Type B pancreatic cell (in vitro differentiated cells): ENCODE measurements at places on chromosomes 1 and 21.
A peak's percentile ranks its signal among the peaks of the same experiment; 100 is the strongest.

DNA sequence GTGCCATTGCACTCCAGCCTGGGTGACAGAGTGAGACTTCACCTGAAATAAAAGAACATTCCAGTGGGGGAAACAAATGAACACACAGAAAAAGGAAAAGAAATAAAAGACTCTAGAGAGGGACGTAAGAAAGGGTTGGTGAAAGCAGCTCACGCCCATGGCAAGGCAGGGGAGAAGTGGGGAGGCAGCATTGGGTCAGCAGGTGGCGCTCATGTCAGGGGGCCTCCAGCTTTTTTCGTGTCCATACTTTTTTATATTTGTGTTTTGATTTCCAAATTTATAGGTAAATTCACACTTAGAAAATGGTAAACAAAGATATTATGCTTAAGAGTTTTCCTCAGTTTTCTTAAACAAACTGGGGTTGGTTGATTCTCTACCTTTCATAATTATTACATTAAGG, 45.5 kb downstream of the VPS13D start:
- no peak for DNase-seq
- H3K27me3 ChIP-seq = no peaks in the 10 kb centered on the region
- no peak overlapping the region for H3K4me3 ChIP-seq
- peaks cover 49% of the 10 kb centered on the region for H3K36me3 ChIP-seq
- H3K27ac ChIP-seq = no peak overlapping the region
- H3K4me1 ChIP-seq = no peaks in the 10 kb centered on the region

DNA sequence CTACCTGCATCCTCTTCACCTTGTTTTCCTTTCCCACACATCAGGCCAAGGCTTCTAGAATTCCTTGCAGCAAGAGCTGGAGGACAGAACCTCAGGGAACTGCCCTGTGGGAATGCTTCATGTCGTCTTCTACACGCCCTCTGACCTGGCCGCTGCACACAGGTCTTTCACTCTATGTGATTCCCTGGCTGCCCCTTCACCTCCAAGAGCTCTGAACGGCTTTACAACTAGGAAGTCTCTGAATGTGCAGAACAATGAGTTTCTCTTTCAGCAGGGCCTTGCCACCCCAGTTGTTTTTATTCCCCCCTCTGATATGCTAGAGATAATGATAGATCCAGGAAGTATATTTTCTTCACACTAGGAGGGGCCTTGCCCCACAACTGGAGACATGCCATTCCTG, 142.6 kb downstream of the CLIC6 start:
- peaks cover 14% of the 10 kb centered on the region for H3K36me3 ChIP-seq
- no peak overlapping the region for H3K4me3 ChIP-seq
- H3K27me3 ChIP-seq = peaks cover 23% of the 10 kb centered on the region

DNA sequence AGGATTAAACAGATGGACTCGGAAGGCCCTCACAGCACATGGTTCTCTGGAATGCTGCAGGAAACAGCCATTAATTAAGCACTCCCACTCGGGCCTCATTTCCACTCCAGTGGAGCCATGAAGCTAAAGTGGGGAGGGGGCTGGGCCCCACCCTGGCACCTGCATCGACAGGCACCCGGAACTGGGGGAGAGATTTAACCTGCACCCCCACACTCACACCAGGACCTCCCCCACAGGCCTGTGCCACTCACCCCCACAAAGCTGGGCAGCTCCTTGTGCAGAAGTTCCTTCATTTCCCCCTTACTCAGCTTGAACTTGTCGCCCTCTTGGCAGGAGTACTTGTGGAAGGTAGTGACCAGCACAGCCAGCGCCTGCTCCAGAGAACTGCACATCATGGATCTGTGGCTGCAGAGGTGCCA, 2.2 kb downstream of the S100A2 start:
- H3K27ac ChIP-seq = no peak overlapping the region
- peaks cover 23% of the 10 kb centered on the region for H3K4me1 ChIP-seq
- H3K4me3 ChIP-seq = no peak overlapping the region
- H3K27me3 ChIP-seq = no peaks in the 10 kb centered on the region
- no peaks in the 10 kb centered on the region for H3K36me3 ChIP-seq

DNA sequence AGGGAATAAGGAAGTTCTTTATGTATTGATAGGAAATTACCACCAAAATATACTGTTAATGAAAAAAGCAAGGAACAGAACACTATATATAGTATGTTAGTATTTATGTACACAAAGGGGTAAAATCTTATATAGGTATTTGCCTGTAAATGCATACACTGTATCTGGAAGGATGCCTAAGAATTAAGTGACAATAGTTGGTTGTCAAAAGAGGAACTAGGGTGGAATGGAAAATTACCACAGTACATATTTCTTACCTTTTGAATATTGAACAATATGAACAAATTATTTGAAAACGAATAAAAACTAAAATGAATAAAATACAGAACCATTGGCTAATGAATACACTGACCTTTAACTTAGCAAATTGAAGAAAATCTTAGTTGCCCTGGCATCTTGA, 13.6 kb downstream of the ARPC5 start:
- no peak overlapping the region for H3K27ac ChIP-seq
- no peaks in the 10 kb centered on the region for H3K27me3 ChIP-seq
- peaks cover 9% of the 10 kb centered on the region for H3K4me1 ChIP-seq
- H3K4me3 ChIP-seq = no peak overlapping the region

DNA sequence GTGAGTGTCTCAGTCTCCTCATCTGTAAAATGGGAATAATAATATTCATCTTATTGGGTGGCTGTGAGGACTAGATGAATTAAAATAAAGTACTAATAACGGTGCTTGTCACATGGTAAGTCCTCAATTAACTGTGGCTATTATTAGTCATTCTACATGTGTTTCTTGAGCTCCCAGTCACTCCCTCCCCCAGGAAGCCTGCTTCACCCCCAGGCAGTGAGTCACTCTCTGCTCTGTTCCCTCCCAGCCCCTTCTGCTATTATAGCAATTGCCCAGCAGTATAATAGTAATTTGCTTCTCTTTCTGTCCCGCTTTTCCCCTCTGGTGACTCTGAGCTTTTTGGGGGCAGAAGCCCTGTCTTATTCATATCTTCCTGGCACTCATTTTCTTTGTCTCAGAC, 102.0 kb downstream of the BEND5 start:
- peaks cover 30% of the 10 kb centered on the region for H3K27me3 ChIP-seq
- no peak overlapping the region for H3K4me3 ChIP-seq
- no peak overlapping the region for H3K27ac ChIP-seq
- DNase-seq = no peak

- H3K4me1 ChIP-seq = peaks cover 14% of the 10 kb centered on the region
- no peak overlapping the region for H3K27ac ChIP-seq
- H3K36me3 ChIP-seq = peaks cover 4% of the 10 kb centered on the region
- H3K4me3 ChIP-seq = no peak overlapping the region
- no peak for DNase-seq
- peaks cover 80% of the 10 kb centered on the region for H3K27me3 ChIP-seq
These were observed 28.2 kb downstream of the PAX7 start for GRCh38 chr1:18658831-18659230.

DNA sequence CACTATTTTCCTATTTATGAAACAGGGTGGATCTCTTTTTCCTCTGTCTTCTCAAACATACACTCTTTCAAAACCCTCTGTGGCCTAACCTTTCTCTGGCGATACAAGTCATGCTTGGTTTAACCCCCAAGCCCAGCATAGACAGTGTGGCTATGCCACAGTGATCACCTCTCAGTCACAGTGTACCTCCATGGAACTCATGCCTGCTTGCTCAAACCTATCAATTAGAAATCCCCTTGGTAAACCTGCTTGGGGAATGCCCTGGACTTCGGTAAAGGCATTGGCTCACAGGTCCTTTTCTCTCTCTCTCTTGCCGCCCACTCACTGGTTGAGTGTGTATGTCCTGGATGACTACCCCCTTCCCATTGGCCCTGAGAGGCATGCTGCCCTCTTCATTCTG, 147.5 kb downstream of the CYYR1 start:
- H3K27ac ChIP-seq = no peak overlapping the region
- no peak for DNase-seq
- H3K4me3 ChIP-seq = no peak overlapping the region
- no peaks in the 10 kb centered on the region for H3K36me3 ChIP-seq
- no peaks in the 10 kb centered on the region for H3K27me3 ChIP-seq
- H3K4me1 ChIP-seq = no peaks in the 10 kb centered on the region

- no peak overlapping the region for H3K4me3 ChIP-seq
- peaks cover 29% of the 10 kb centered on the region for H3K36me3 ChIP-seq
- no peaks in the 10 kb centered on the region for H3K27me3 ChIP-seq
- no peak overlapping the region for H3K27ac ChIP-seq
- DNase-seq = no peak
These were observed 26.3 kb downstream of the USP24 start for GRCh38 chr1:55188909-55189308.

GRCh38 chr1:158059984-158060383, 66.5 kb downstream of the KIRREL1 start:
- no peak for DNase-seq
- peaks cover 6% of the 10 kb centered on the region for H3K27me3 ChIP-seq

DNA sequence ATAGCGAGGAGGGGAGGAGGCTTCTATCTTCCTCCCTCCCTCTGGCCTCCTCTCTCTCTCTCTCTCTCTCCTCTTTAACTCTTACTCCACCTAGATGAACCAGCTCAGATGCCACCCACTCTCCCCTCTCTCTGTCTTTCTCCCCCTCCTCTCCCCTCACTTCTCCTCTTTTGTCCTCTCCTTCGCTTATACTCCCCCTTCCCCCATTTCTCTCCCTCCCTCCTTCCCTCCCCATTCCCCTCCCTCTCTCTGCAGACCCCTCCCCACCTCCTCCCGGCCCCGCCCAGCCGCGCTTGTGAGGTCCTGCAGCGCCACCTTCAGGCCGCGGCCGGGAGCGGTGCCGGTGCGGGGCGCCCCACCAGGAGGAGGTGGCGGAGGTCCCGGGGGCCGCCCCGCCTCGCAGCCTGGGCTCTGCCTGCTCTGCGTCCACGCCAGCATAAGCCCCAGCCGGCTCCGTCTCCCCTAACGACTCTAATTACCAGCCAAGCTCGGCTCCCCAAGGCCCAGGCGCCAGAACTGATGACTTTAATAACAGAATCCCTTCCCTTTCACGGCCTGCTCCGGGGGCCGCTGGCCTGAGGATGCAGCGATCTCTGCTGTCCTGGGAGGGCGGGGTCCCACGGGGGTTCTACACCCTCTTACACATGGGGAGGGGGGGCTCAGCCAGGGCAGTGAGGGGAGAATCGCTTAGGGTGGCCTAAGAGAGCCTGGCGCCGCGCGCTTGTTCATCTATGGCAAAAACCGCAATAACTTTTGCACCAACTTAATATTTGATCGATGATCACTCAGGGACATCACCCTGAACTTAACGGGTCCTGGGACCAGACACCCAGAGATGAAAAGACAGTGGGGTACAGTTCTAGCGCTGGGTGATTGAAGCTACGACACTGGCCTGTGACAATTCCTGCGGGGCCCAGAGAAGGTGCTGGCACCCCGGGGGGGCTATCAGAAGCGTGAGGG, 637.3 kb downstream of the MATN1 start:
- H3K4me1 ChIP-seq = peaks cover 37% of the 10 kb centered on the region
- peak; percentile 88 for DNase-seq
- H3K27me3 ChIP-seq = peaks cover 27% of the 10 kb centered on the region
- peak overlapping the region; percentile 39 for H3K4me3 ChIP-seq

DNA sequence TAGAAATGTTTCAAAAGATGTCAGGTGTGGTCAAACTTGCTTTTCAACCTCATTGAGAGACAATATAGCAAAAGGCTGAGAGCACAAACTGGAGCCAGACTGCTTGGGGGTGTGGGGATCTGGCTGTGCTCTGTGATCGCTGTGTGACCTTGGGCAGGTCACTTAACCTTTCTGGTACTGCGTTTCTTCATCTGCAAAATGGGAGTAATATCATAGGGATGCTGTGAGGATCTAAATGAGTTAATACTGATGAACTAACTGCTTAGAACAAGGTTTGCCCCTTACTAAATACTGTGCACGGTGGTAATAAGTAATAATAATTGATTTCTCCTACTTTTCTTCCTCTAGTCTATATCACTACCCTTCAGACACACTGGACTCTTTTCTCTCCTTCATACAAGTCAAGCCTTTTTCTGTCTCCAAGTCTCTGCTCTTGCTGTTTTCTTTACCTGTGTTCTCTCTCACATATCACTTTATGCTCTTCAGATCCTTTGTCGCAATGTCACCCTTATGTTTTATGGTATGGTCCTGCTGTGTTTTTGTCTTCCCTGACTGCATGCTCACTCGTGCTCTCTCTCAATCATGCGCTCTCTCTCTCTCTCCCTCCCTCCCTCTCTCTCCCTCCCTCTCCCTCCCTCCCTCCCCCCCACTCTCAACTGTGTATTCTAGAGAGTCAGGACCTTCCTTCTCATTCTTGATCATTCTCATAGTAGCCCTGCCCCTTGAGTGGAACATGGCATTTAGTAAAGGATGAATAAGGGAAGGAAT, 3.3 kb downstream of the MGST3 start:
- DNase-seq = no peak
- no peaks in the 10 kb centered on the region for H3K36me3 ChIP-seq
- H3K4me3 ChIP-seq = peak overlapping the region; percentile 72
- H3K27ac ChIP-seq = peak overlapping the region; percentile 28
- H3K27me3 ChIP-seq = no peaks in the 10 kb centered on the region

DNA sequence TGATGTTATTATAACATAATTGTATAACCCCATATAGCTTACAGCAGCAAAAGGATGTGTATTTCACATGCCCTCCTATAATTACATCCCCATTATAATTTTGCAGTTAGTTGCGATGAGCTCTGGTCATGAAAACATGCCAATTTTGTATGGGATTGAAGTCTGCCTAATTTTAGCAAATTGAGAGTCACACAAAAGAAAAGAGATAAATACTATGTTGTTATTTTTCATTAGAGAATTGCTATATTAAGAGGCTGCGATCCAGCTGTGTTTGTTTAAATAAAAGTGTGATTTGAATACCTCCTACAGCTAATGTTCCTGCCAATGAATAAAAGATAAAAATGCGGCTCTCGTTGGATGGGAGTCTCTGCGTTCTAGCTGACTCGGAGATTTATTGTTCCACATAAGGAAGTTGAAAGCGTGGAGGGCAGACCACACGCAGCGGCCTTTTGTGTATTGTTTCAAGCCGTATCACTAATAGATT, 461.0 kb upstream of the NFIA start:
- peaks cover 19% of the 10 kb centered on the region for H3K4me1 ChIP-seq
- H3K27ac ChIP-seq = no peak overlapping the region
- no peaks in the 10 kb centered on the region for H3K36me3 ChIP-seq
- peaks cover 4% of the 10 kb centered on the region for H3K27me3 ChIP-seq
- no peak for DNase-seq

GRCh38 chr1:52645261-52645660, 12.3 kb downstream of the SHISAL2A start:
- no peaks in the 10 kb centered on the region for H3K4me1 ChIP-seq
- H3K4me3 ChIP-seq = no peak overlapping the region
- no peak overlapping the region for H3K27ac ChIP-seq
- H3K27me3 ChIP-seq = no peaks in the 10 kb centered on the region
- DNase-seq = no peak

DNA sequence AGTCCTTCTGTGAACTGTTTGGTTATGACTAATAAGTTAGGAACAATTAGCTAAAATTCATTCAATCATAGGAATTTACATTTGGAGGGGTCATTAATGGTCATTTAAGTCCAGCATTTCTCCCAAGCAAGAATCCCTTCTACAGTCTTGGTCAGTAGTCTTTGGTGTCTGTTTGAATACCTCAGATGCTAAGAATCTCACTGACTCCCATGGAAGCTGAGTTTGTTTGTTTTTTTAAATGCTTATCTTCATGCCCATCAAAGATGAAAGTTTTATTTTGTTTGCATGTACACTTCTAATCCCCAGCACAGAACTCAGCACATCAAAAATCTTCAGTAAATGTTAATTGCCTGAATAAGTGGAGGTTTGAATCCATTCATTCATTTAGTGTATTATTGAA, 41.3 kb upstream of the SLC44A3 start:
- no peak overlapping the region for H3K27ac ChIP-seq
- DNase-seq = no peak
- peaks cover 15% of the 10 kb centered on the region for H3K4me1 ChIP-seq
- no peak overlapping the region for H3K4me3 ChIP-seq
- no peaks in the 10 kb centered on the region for H3K36me3 ChIP-seq

GRCh38 chr1:193058529-193059281, 455 bp downstream of the UCHL5 start:
- peaks cover 5% of the 10 kb centered on the region for H3K36me3 ChIP-seq
- no peak for DNase-seq
- peaks cover 21% of the 10 kb centered on the region for H3K4me1 ChIP-seq
- H3K27me3 ChIP-seq = no peaks in the 10 kb centered on the region
